ENCODE measurements at places on chromosomes 11 and 22.

- DNase-seq, result no peak
Measured at GRCh38 chr11:2525941-2526807, 81.4 kb downstream of the KCNQ1 start.

- DNase-seq, result no peak
Measured at GRCh38 chr22:44592824-44593148, 94.8 kb upstream of the RTL6 start.

DNA sequence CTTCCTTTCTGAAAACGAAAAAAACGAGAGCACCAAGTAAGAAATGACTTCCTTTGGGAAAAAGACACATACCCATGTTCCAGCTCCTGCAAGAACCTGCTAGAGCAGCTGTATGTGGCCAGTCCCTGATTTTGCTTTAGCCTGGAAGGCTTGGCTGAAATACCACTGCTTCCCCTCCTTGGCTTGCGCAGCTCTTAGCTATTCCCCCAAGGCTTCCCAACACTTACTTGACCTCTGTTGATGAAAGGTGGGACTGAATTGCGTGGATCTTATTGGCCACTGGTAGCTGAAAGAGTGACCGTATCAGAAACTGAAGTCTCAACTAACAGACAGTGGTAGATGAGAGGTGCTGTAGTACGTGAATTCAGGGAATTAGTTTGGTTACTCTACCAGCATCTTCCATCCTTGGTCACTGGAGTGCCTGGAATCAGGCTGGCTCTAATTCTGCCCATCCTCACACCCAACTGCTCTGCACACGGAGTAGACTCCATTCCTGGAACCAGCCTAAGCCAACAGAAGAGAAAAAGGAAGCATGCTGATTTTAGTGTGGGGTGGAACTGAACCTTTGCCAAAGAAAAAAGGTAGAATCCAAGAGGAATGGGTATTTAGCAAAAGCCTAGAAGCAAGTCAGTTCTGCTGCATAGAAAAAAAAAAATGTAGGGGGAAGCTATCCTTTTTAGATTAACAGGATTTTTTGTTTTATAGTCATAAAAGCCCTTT is 73.8 kb upstream of the CRTAM start:
- no peak for DNase-seq

DNA sequence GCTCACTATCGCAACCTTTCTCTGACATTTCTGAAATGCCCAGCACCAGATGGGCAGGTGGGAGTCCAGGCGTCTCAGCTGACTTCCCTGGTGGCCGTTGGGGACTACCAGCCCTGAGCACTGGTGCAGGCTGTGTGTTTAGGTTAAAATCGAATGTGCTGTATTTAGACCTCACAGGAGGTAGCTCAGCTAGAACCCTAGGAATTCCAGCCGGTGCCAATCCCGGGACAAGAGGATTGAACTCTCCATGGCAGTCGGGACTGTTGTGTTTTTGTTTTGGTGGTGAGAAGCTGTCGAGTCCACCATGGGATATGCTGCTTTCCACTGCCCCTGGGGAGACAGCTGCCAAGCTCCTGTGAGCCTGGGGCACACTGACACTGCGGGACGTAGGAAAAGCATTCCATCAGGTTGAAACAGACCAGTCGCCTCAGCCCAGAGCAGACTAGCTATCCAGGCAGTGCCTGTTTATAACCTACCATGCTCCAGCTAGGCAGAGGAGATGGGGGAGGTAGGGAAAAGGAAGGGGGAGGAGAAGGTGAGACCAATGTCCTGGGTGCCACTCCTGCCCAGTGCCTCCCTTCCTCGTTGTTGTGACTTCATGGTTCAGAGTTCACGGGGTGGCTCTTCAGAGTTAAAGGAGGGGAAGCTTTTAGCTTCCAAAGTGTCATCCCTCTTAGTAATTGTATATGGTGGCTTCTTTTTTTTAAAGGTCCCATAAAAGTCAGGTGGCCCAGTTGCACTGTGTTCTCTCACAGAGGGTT is 53.0 kb downstream of the MICAL2 start:
- DNase-seq, result no peak

DNA sequence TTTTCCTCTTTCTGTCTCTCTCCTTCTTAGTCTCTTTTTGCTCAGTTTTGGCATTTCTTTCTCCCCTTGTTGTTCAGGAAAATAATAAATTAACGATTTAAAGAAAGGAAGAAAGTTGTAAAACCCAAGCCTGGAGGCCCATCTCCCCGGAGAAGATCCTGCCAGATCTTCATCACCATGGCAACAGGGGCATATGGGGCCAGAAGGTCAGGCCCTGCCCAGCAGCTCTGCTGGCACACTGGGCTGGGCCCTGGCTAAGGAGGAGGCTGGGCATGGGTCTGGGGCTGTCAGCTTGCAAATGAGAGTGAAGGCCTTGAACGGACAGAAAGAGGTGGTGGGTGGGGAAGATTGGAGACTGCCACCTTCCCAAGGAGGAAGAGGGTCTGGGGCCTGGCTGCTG is 2.8 kb downstream of the LRRC10B start:
- no peak for DNase-seq

DNA sequence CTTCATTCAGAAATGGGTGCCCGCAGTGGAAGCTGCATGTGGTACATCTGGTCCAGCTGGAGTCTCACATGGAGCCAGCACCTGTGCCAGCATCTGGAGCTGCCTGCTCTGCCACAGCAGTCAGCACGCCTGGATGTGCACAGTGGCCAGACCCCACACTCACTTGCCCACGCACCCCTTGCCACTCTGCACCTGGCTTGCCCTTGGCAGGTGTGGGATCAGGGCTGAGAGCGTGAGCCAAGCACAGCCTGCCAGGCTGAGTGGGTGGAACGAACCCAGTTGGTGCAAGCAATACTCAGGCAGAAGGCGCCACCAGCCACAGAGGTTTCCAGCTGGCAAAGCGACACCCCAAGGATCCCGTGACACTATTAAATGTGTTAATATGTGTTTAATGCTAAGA is 95.5 kb upstream of the AMOTL1 start:
- no peak for DNase-seq

- DNase-seq, result no peak
Measured at GRCh38 chr22:47307326-47307725, 544.9 kb downstream of the TBC1D22A start.

DNA sequence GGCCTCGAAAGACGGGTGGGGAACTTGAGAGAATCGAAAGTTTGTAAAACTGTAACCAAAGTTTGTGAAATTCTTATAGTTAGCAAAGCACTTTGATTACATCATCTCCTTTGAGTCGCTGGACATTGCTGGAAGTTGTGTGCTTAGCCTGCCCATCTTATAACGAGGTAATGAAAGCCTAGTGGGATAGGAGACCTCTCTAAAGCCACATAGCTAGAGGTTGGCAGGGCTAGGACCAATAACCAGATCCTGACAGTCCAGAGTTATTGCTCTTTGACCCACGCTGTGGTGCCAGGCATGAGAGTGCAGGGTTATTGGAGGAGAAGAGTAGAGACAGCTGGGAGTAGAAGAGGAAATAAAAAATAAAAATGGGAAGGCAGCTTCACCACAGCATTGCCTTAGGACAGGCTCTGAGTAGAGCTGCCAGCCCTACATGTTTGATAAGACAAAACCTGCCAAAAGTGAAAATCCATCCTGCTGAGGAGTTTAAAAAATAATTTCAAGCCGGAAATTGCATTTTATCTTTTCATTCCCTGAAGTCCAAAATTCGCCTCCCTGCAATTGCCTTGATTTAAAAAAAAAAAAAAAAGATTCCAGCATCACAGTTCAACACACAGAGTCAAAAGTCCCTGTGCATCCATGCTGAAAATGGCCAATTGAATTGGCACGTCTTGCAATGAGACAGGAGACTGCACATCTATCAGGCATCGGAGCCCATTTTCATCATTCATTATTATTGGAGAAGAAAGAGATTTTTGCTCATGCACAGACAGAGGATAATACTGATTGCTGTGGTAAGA is 225.5 kb upstream of the POU2AF2 start:
- no peak for DNase-seq

GRCh38 chr11:108825381-108825780 is 160.5 kb downstream of the DDX10 start:
- DNase-seq, result no peak

- DNase-seq, result no peak
Measured at GRCh38 chr11:46102843-46103242, 18.4 kb downstream of the PHF21A start.

DNA sequence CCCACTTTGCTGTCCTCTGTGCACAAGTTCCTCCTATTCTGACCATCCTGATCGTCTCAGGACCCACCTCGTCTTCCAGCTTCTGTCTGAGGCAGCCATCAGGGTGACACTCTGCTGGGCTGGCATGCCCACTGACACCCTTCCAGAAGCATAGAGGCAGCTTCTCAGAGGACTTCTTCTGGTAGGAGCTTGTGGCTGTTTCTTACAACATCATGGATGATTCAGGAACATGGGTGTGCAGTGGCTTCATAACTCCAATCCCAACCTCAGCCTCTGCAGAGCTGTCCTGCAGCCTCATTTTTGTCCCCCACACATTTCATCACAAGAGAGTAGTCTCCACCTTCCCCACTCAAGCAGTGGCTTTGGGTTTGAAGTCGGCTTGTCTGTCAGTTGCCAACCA is 20.9 kb upstream of the CTR9 start:
- no peak for DNase-seq

DNA sequence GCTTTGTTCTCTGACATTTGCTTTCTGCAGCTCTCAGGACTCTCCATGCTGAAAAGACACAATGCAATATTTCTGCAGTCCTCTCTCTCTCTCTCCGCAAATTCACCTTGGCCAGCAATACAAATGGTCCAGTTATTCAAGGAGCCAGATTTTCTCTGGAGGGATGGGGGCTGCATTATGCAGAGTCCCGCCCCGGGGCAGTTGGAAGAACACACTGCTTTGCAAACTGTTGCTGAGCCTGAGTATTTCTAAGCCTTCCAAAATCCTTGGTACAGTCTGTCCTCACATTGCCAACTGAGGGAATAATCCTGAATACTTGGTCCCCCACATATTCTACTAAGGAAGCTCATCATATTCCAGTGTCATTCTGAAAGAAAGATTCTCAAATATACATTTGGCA is 94.3 kb upstream of the ZC3H12C start:
- no peak for DNase-seq

- no peak for DNase-seq
Measured at GRCh38 chr11:125402435-125402834, 93.6 kb downstream of the FEZ1 start.

GRCh38 chr22:39994566-39995392 is at the start of gene FAM83F:
Gene FAM83F, plus strand, starts transcription at chr22:39994954. Its CDS starts 89 bp downstream, at chr22:39995043.
- peak; percentile 48 for DNase-seq

DNA sequence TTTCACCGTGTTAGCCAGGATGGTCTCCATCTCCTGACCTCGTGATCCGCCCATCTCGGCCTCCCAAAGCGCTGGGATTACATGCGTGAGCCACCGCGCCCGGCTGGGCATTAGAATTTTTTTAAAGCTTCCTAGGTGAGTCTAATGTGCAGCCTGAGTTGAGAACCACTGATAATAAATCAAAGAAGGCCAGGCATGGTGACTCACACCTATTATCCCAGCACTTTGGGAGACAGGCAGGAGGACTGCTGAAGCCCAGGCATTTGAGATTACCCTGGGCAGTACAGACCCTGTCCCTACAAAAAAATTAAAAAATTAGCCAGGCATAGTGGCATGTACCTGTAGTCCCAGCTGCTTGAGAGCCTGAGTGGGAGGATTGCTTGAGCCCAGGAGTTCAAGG is 13.7 kb downstream of the MEI1 start:
- DNase-seq, result no peak

DNA sequence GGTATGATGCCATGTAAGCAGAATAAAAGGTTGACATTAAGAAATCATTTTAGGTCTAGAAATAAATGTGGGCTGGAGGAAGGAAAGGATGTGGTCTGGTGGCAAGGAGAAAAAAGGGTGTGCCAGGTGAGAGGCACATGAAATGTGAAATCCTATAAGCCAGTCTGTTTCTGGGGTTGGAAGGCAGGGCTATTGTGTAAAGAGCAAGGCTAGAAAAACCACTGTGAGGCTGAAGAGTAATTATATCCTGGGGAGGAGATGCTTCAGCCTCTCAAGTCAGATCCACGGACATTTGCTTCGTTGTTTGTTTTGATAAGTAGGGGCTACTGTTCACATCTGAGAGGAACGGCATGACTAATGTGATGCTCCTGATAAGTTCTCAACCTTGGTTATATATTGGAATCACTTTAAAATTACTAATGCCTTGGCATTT is 77.5 kb upstream of the CTSC start:
- no peak for DNase-seq

GRCh38 chr11:35112056-35112845 is 26.7 kb upstream of the CD44 start:
- DNase-seq, result no peak

DNA sequence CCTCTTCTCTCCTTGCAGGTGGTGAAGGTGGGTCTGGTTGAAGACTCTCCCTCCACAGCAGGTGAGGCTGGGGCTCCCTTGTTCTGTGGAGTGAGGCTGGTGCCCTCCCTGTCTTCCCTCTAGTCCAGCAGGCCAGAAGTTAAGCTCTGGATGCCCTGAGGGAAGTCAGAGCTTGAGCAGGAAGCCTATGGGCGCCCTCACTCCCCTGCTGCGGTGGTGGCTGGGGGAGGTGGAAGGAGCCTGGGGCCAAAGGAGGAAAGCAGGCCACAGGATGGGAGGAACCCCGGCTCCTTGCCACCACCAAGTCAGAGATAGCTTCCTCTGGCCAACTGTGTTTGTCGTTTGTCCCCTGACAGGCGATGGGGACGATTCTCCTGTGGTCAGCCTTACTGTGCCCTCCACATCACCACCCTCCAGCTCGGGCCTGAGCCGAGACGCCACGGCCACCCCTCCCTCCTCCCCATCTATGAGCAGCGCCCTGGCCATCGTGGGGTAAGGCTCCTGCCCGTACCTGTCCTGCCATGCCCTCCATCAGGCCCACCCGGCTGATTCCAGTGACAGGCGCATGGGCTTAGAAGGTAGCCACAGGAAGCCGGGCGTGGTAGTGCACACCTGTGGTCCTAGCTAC is 29.5 kb upstream of the RAB1B start:
- DNase-seq, result no peak

- no peak for DNase-seq
Measured at GRCh38 chr11:45270946-45271716, 15.0 kb downstream of the SYT13 start.

- no peak for DNase-seq
Measured at GRCh38 chr11:102157219-102157618, 47.0 kb downstream of the YAP1 start.

- no peak for DNase-seq
Measured at GRCh38 chr22:44338906-44339305, 26.2 kb upstream of the SHISAL1 start.

GRCh38 chr11:124878759-124879492 is 13.7 kb downstream of the ROBO3 start:
- DNase-seq, result no peak

GRCh38 chr11:27497284-27497866 is 9.2 kb downstream of the LIN7C start:
- DNase-seq, result no peak

DNA sequence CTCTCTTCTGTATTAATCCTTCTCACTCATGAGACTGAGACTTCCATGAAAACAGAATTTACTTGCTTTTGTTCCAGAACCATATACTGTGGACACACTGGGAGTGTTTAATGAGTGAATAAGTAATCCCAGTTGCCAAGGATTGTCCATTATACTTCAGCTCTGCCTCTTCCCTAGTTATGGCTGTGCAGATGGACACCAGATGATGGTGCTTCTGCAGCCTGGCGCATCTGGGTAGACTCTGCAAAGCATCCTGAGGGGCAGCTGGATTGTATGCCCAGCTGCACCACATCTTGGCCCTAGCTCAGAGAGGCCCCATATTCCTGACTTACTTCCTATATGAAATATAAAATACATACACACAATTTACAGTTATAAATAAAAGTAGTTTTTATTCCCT is 43.5 kb downstream of the DBX1 start:
- no peak for DNase-seq

All from frontal cortex (tissue), 4 donors.